ENCODE measurements at places on chromosomes 6 and 20.

GRCh38 chr6:56714982-56715456, 72.3 kb upstream of the DST start:
- peak; percentile 93 for DNase-seq

DNA sequence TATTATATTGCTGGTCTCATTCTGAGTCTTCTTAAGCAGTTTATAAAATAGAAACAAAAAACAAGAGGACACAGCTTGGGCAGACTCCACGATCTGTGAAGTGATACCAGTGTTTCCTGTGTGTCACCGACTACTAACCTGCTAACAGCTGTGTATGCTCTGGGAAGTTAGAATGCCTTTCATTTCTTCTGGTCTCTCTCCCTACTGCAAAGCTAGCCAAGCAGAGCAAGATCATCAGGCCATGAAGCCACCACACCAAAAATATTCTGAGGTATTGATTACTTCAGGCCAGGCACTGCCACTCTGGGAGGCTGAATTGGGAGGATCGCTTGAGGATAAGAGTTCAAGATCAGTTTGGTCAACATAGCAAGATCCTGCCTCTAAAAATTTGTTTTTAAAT, 46.9 kb upstream of the SMIM29 start:
- DNase-seq = peak; percentile 6

- peak; percentile 97 for DNase-seq
Measured at GRCh38 chr20:47453167-47453782, 48.4 kb upstream of the NCOA3 start.

DNA sequence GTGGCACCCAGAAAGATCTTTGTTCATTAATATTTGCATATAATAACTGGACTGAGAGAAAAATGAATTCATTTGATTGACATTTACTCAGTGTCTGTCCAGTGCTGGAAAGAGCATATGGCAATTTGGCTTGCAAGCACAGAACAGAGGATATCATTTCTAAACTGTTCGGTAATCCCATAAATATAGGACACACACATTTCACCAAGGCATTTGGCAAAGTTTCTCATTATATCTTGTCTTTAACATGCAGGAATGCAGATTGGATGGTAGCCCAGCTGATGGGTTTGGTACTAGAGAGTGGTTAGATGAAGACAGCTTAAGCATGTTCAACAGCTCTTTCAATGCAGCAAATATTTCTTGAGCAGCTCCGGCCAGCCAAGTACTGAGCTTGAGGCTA, 259.2 kb downstream of the PRKN start:
- no peak for DNase-seq

GRCh38 chr20:35952480-35953386, 1.6 kb downstream of the SCAND1 start:
- DNase-seq = peak; percentile 54

DNA sequence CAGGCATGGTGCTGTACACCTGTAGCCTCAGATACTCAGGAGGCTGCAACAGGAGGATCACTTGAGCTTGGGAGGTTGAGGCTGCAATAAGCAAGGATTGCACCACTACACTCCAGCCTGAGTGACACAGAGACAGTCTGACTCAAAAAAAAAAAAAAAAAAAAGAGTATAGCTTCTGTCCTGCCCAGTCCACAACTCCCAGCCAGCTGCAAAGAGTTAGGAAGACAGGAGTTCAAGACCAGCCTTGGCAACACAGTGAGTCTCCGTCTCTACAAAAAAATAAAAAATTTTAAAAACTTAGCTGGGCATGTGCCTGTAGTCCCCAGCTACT, 28.3 kb upstream of the TLDC2 start:
- peak; percentile 61 for DNase-seq

DNA sequence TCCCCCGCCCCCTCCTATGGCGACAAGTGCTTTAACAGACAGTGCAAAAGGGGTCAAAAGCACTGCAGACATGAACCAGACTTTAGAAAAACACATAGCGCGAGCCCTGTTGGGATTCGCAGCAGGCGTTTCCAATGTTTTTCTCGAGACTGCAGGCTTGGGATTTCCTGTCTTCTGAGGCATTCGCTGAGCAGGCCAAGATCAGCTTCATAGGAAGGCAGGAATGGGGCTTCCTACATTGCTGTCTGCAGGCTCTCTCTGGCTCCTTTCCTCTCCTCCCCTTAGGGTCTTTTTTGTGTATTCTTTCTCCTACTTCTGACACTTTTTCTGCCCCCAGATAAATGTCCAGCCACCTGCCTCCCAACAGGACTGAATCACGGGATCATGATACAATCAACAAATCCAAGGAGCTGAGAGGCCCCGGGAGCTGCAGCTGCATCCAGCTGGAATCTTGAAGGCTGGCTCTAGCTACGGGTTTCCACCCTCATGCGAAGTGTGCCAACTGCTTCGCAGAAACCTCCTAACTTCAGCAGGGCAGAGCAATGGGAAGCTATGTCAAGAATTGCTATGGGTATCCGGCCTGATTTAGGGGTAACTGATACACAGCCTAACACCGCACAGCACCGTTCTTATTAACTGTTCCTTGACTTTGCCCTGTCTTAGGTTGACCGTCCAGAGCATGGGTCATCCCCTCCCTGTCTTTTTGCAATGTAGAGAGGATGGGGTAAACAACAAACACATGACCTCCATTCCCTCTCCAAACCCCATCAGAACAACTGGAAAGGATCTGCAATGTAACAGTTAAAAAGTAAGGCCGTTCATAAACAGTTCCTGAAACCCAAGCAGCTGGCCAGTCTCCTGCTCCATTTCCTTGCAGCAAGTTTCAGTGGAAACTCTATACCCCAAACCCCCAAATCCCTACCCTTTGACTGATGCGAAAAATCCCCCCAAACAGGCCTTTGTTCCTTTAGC, 31.5 kb downstream of the SNX5 start:
- DNase-seq = peak; percentile 76

- DNase-seq = no peak
Measured at GRCh38 chr6:111758608-111759329, 114.5 kb downstream of the FYN start.

GRCh38 chr20:58044286-58044685, 184.2 kb downstream of the ANKRD60 start:
- no peak for DNase-seq

DNA sequence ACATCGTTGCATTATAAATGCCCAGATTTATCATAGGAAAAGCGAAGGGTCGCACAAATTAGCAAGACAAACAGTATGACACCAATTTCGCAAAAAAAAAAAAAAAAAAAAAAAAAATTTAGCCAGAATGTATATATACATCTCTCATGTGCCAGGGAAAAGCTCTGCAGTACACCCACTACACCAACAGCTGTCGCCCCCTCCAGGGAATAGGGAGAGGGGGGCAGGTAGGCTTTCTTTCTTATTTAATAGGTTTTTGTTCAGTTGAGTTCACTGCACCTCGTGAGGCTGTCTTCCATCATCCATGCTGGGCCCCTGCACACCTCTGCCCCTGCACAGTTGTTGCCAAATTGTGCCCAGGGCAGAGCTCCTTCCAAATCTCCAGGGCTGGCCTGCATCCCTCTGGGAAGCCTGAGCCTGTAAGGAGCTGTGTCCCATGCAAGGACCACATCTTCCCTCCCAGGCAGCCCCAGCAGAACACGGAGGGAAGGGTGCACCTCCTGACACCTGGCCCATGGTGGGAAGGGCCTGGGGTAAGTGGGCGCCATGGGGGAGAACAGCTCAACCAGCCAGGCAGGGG, 85.4 kb downstream of the NINL start:
- DNase-seq = no peak

GRCh38 chr20:16404640-16405039, 168.6 kb downstream of the KIF16B start:
- DNase-seq = no peak

DNA sequence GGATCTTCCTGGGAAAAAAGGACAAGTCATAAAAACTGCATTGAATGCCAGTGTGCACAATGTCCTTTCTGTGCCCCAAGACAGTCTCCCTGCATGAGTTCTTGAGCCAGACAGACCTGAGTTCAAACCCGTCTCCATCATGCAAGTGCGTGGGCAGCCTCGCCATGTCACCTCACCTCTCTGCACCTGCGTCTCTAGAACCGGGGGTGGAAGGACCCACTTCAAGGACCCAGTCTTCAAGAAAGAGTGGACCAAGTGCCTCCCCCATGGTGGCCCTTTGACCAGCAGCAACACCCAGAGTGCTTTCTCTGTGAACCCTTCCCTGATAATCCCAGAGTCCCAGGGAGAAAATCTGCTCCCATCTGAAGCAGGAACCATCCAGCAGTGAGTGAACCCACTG, 23.5 kb upstream of the ANGPT4 start:
- DNase-seq = no peak

DNA sequence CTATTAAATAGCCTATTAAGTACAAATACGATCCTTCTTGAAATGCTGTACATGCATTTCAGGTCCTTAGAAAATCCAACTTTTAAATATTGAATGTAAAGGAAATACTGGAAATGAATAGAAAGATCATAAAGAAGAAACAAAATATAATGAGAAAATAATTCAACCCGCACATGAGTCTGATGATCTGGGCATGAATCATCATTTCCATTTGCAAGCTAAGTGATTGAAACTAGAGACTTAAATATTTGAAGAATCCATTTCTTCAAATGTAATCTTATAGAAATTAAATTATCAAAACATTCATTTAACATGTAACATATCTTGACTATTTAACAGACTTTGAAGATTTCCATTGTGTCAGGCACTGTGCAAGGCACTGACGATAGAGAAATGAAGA, 977.0 kb downstream of the TFAP2A start:
- DNase-seq = peak; percentile 53

- DNase-seq = no peak
Measured at GRCh38 chr6:54874349-54875048, 27.9 kb downstream of the FAM83B start.

DNA sequence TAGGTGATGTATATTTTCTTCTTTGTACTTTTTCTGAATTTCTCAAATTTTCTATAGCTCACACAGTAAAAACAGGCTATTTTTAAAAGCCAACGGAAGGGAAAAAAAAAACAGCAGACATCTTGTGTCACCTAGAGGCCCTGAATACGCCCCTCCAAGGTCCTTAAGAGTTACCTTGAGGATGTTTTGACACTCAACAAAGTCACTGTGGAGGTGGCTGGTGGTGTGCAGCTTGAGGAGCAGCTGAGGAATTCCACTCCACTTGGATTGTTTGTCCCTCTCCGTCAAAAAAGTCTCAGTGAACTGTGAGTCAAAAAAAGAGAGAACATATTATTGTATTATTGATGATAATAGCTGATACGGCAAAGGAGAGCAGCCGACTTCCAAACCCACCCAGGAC, 14.7 kb downstream of the TRPC4AP start:
- DNase-seq = no peak

DNA sequence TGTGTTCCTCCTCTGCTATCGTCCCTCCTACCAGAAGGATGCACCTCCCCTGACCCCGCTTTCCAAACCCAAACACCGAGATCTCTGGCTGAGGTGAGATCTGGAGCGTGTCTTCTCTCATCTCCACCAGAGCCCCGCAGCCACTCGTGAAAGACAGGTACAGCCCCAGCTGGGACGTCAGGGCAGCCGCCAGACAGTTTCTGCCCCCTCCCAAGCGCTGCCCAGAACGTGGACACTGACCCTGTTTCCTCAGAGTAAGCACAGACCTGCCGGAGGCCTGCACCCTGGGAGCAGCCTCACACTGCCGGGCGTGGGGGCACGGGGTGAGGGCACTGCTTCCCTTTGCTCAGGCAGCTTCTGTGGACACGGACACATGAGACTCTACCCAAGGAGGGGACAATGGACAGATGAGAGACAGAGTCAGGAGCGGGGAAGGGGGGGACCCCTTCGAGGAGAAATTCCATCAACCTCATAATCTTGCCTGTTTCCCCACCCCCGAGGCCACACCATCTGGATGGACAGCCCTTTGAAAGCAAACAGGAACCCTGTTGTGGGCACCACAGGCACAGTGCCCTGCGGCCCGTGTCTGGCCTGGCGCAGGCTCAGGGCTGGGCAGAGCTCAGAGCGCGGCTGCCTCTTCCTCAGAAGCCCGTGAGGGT, 210.6 kb downstream of the DLL1 start:
- DNase-seq = no peak

GRCh38 chr6:13573669-13574110, 711 bp upstream of the SIRT5 start:
- DNase-seq = peak; percentile 64

- DNase-seq = no peak
Measured at GRCh38 chr6:123329337-123329736, 307.4 kb downstream of the TRDN start.

GRCh38 chr20:62685781-62686555, 22.7 kb upstream of the NTSR1 start:
- DNase-seq = no peak

- DNase-seq = peak; percentile 90
Measured at GRCh38 chr6:37029249-37029971, 24.0 kb downstream of the FGD2 start.

GRCh38 chr6:108737594-108738546, 110.4 kb upstream of the ARMC2 start:
- DNase-seq = peak; percentile 95

- no peak for DNase-seq
Measured at GRCh38 chr6:144062786-144063185, 32.6 kb downstream of the SF3B5 start.

- DNase-seq = no peak
Measured at GRCh38 chr6:17666646-17667045, 40.1 kb downstream of the NUP153 start.

DNA sequence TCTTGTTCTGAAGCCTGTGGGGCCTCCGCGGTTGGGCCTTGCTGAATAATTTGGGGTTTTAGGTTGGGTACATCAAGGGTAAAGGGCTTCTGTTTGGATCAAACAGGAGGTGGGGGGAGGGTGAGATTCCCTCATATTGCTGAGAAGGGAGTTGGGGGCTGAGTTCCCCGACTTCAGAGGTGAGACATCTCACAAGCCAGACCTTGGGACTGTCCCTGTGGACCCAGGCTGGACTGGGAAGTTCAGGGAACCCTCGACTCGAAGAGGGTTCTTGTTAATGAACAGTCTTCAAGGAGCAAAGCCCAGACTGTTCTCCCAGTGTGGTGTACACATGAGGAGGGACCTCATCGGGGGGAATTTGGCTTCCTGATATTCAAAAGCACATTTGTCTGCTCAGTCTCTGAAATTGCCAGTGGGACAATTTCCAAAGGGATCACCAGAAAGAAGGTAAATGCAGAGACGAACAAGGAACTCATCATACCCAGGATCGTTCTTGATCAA, 118.5 kb downstream of the SYCP2 start:
- no peak for DNase-seq

GRCh38 chr20:38617011-38617829, 15.6 kb downstream of the ARHGAP40 start:
- DNase-seq = peak; percentile 53

Data from EH (cell line).